ENCODE measurements at places on chromosomes 11 and 22.

GRCh38 chr11:119720311-119720913 is 8.6 kb downstream of the NECTIN1 start:
- no peak for DNase-seq

- no peak for DNase-seq
These were observed 24.9 kb downstream of the PICALM start for GRCh38 chr11:86043765-86044503.

DNA sequence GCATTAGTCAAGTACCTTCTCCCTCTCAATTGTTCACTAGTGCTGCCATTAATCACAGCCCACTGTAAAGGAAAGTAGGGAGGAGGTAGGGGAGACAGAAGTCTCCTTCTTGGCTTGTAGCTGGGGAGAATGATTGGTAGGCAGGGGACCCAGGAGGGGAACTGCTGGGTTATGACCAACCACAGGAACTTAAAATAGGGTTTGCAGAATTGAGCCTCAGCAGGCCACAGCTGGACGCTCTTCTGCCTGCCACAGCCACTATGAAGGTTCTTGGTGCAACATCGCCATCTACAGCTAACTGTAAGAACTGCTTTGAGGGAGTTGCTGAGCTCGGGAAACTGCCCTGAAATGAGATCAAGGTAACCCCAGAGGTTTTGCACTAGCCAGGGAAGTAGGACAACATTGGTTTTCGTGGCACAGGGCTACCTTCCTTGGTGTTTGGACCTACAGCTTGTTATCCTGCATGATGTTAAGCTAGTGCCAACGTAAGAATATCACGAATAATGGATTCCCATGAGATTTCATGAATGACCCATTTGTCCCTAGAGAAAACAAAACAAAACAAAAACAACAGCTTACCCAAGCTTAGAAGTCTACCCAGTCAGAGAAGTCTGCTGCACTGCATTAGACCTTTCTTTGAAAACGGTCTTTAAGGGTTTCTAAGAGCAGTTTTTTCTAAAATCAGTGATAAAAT is 787.1 kb upstream of the API5 start:
- no peak for DNase-seq

DNA sequence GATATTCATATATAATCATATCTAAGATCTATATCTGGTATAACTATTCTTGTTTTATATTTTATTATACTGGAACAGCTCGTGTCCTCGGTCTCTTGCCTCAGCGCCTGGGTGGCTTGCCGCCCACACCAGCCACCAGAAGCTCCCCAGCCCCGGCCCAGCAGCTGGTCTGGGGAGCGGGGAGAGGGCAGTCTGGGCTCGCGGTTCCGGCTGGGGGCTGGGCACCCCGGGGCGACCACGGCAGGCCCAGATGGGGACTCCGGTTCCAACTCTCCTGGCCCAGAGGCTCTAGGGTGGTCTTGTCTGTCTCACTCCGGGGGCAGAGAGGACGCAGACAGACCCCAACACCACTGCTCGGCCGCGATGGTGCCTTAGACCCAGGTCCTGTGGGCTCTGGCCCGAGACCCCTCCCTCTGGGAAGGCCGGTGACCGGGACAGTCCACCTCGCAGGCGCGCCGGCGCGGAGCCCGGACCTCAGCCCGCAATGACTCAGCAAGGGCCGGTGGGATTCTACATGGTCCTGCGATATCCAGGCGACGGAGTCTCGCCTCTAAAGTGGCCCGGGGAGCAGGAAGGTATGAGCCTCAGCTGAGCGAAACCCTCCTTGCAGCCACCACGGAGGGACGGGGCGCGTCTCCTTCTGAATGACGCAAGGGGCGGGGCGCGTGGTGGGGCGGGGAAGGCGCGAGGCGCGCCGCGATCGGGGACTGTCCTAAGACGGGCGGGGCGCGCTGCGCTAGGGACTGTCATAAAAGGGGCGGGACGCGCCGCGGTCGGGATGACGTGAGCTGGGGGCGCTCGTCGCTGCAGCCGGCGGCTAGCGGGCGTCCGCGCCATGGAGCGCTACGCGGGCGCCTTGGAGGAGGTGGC is at the start of gene DGCR6:
TSS of gene DGCR6 (plus strand) at position 781 of the 870 bp plus-strand sequence. CDS start at position 836, 55 bp downstream.
- DNase-seq = no peak

DNA sequence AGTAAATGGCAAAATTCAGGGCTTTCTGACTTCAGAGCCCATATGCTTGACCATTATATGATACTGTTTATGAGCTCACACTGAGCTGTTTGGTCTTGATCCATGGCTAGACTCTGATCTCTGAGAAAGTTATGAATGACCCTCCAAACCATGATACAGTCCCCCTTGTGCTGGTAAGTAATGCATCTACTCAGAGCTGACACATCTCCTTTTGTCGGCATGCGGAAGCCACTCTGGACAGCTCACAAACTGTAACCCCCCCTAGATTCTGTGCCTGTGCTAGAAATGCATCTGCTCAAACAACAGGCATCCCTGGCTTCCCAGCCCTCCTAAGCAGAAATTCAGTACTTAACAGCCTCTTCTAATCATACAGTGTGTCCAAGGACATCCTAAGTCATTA is 150.8 kb upstream of the RAG2 start:
- DNase-seq = no peak

DNA sequence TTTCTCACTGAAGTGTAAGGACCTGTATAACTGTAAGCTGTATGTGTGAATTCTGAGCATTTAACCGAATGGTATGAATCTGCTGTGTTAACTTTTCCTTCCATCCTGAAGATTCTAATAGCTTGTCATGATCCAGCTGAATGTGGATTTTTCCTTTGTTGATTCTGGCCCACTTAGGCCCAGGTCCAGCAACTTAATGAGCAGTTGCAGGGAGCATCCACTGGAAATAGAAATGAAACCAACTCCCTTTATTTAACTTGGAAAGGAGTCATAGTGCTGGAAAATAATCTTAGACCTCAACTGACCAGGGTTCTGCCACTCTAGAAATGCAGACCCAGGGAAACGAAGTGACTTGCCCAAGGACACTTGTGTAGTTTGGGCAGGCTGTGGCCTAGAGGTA is 142.3 kb upstream of the MTNR1B start:
- DNase-seq = no peak

- no peak for DNase-seq
These were observed 109.3 kb upstream of the CRYBB3 start for GRCh38 chr22:25090225-25090890.

- no peak for DNase-seq
These were observed 50.6 kb downstream of the CACNA1I start for GRCh38 chr22:39620924-39621690.

GRCh38 chr11:72716290-72716689 is 35.9 kb downstream of the ARAP1 start:
- no peak for DNase-seq

DNA sequence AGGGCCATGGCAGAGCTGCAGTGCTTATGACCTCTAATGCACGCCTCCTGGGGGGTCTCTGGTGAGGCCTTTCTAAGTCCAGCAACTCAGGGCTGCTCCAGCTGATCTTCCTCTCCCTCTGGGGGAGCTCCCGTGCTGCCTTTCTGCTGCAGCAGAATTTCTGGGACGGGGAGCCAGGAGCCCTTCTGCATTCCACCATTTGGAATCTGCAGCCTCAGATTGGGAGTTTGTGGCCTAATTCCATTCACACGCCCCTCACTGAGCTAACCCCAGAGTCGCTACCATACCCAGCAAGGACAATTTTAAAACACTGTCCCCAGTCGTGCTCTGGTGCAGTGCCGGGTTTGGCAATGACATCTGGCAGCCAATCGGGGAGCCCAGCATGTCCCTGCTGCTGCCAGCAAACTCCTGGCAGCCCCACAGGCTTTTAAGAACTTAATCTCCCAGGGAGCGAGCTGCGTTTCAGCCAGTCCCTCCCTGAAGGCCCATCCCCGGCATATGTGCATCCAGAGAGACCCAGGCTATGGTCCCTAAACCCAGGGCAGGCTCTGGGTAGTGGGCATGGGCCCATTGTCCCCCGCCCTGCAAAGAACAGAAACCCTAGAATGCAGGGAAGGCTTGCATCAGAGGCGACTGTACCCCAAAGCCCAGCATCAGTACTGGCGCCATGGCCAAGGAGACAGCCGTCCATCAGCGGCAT is 4.7 kb downstream of the SHANK2 start:
- no peak for DNase-seq

GRCh38 chr11:14746857-14747395 is 103.3 kb downstream of the PDE3B start:
- DNase-seq = no peak

DNA sequence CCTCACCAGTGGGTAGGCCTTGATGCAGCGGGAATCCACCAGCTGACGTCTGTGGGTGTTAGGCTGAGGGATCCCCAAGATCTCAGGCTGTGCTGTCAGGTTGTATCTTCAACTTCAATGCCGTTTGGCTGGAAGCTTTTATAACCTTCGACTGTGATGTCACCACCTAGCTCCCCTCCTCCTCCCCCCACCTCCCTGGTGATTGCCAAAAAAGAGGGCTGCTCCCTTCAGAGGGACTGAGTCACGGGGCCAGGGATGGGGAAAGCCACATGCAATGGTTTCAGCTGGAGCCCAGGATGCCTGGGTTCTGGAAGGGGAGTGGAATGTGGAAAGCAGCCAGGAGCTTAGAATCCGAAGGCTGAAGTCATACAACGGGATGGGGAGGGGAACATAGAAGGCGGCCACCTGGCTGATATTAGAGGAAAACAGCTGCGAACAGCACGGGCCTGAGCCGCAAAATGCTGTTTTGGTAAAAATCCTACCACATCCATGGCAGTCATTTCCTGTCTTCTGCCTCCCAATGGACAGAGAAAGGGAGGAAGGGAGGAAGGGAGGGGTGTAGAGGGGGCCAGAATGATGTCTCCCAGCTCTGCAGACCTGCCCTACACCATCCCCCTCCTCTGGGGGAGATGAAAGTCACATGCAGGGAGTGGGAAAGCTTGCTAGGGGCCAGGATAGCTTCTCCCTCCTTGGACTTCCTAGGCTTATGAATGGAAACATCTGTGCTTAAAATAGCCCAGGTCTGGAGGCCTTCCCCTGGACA is at the start of gene LRRN4CL:
TSS of gene LRRN4CL (minus strand) at position 110 of the 763 bp plus-strand sequence. CDS start 1,022 bp downstream, outside the sequence.
- DNase-seq = no peak

DNA sequence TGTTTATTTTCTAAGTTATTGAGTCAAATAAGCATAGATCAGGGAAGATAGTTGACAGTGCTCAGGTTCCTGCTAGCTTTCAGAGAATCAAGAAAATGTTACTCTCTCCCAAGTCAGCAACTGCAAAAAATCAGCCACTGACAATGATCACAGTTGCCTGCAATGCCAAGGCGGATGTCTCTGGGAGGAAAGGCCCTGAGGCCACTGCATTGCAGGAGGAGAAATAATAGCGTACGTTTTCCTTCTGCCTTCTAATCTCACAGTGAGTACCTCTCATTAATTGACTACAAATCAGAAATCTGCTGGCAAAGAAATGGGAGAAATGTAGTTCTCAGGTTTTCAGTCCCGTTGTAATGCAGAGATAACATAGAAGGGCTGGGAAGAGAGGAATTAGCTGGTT is 54.0 kb upstream of the SPON1 start:
- DNase-seq = no peak

- no peak for DNase-seq
These were observed 754.2 kb downstream of the FAM181B start for GRCh38 chr11:81979448-81979847.

GRCh38 chr11:14413307-14414069 is 54.5 kb upstream of the RRAS2 start:
- no peak for DNase-seq

GRCh38 chr11:17775035-17775348 is 40.4 kb downstream of the KCNC1 start:
- DNase-seq = no peak

- no peak for DNase-seq
These were observed 9.0 kb upstream of the HTR3B start for GRCh38 chr11:113895367-113896155.

DNA sequence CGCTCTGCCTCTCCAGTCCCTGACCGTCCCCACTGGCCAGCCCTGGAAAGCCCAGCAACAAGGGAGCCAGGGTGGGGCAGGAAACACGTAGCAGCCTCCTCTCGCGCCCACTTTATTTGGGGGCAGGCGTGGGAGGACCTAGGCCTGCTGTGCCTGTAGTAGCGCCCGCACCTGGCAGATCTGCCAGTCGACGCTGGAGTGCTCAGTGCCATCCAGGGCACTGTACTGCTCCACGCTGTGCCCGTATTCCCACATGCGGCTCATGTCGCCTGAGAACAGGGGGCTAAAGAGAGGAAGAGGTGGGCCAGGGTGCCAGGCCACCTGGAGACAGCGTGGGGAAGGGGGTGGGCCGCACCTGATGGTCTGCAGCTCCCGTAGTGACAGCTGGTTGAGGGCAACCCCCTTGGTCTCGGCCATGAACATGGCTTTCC is 17.0 kb upstream of the DRICH1 start:
- DNase-seq = no peak

- peak; percentile 99 for DNase-seq
These were observed 206.5 kb downstream of the NAV2 start for GRCh38 chr11:19919050-19919561.

DNA sequence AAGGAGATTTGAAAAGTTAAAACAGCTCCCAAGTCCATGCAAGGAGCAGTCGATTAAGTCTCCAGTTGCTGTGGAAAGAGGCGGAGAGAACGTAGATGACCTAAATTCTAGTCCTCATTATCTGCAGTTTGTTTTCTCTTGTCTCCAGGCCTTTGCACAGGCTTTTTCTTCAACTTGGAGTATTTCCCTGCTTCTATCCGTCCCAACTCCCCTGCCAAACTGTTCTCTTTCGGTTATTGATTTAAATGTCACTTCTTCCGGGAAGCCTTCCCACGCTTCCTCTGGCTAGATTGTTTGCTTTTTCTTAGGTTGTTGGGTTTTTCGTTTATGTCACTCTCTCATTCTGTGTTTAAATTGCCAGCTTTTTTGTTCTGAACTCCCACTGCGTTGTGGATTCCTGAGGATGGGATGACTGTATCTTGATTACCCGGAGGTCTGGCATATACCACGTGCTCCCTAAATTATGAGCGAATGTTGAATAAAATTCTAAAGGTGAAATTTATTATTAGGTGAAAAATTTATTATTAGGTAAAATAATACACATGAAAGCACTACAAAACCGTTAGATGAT is 463 bp downstream of the TMEM126B start:
- no peak for DNase-seq

DNA sequence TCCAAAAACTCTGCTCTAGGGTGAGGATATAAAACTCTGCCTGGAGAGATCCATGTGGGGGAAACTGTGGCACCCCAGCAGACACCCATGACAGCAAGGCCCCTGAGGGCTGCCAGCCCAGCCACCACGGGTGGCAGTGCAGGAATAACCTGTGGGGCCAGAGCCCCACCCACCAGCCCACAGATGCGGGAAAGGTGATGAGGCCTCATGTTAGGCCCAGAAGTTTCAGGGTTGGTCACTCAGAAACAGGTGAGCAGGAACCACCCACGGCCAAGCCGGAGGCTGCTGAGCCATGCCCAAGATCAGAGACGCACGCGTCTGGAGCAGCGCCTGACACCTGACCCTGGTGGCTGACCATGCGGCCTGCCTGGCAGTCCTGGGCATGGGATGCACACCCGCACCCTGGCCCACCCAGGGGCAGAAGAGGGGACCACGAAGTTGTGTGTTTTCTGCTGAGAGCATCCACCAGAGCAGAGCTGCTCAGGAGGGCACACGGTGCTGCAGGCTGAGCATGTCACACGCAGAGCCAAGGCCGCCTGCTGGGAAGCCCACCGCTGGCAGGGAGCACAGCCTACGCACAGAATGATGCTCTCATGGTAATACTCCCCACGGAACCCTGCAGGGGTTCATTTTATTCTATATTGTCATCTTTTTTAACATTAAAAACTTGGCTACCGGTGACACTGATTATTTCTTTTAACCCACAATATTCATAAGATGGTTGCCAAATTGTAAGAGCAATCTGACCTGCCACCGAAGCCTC is 41.2 kb downstream of the DUSP8 start:
- DNase-seq = no peak
